ENCODE measurements at places on chromosomes 11 and 22. TPM values are rescaled to one million over a fixed set of nuclear protein-coding genes. Genes with fewer than 3 reads are reported as not detected.

Gene RHOG
- total RNA-seq, result 17.5 TPM

Gene MDK
- total RNA-seq, result 183 TPM

Gene RAB39A
- total RNA-seq, result 1.1 TPM

Gene SYTL2
- 17.3 TPM for total RNA-seq

Gene SLCO2B1
- not detected for total RNA-seq

Gene TST
- 28.0 TPM for total RNA-seq

Gene CNTN5
- 3.6 TPM for total RNA-seq

Gene BRMS1
- 67.3 TPM for total RNA-seq

Gene UFD1
- total RNA-seq, result 48.2 TPM

Gene OR5A1
- not detected for total RNA-seq

Gene KDM4E
- not detected for total RNA-seq

Gene ELFN2
- 0.13 TPM for total RNA-seq

Gene PLAAT2
- not detected for total RNA-seq

Gene DNAJB7
- not detected for total RNA-seq

Gene CATSPERZ
- total RNA-seq, result 1.9 TPM

Gene INS
- not detected for total RNA-seq

Gene TRIM49C
- 0.08 TPM for total RNA-seq

Gene DDI1
- not detected for total RNA-seq

Gene C11orf87
- not detected for total RNA-seq

Gene SLC7A4
- not detected for total RNA-seq

Gene UBASH3B
- total RNA-seq, result 67.7 TPM

Gene MEI1
- not detected for total RNA-seq
